ENCODE measurements at places on chromosomes 6 and 20.
A peak's percentile ranks its signal among the peaks of the same experiment; 100 is the strongest.

DNA sequence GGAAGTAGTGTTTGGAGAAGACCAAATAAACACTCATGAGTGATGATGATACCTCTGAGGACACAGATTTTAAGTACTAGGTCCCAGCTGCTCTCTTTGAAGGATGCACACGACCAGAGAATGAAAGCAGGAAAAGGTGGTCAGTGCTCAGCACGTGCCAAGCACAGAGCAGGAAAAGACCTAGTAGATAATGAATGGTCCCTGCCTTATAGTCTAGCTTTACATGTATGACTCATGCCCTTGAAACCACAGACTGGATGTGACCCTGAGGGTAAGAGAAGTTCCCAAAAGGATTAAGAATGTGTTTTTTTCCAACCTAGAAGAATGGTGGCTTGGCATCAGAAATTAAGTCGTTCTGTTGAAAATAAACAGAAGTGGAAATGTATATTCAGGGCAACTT, 2.8 kb upstream of the MC3R start:
- no peak for DNase-seq

GRCh38 chr6:41657131-41658094, 19.1 kb downstream of the MDFI start:
- no peak for DNase-seq

DNA sequence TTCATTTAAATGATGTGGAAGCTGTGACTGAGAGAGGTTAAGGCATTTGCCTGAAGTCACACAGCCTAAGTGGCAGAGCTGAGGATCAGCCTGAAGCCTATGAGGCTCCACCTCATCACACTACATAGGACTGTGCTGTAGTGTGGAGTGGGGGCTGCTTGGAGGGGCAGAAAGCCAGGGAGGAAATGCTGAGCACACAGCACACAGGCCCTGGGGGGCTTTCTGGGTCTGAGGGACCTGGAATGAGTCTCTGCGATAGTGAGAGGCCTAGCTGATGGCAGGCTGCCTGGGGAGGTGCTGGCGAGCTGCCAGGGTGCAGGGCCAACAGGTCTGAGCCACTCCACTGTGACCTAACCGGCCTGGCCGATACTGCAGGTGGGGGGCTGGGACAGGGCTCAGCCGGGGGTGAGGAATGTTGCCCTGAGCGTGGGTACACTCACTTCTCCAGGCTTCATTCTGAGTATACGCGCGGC, 2.2 kb upstream of the ARHGAP40 start:
- no peak for DNase-seq

DNA sequence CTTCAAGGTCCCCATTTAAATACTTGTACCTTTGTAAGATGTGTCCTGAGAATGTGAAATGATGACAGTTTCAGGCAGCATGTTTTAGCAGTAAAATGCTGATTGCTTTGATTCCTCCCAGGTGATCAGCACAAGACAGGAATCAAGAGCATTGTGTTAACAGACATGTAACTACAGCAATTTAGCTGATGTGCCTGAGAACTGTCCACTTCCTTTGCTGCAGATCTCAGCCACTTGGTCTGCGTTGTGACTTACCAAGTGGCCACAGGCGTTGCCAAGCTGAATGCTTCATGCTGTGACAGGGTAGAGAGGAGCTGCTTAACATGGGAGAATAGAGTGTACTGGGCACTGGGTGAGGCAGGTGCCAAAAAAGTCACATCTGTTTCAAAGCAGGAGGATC, 767.0 kb upstream of the POU3F2 start:
- DNase-seq, result no peak

DNA sequence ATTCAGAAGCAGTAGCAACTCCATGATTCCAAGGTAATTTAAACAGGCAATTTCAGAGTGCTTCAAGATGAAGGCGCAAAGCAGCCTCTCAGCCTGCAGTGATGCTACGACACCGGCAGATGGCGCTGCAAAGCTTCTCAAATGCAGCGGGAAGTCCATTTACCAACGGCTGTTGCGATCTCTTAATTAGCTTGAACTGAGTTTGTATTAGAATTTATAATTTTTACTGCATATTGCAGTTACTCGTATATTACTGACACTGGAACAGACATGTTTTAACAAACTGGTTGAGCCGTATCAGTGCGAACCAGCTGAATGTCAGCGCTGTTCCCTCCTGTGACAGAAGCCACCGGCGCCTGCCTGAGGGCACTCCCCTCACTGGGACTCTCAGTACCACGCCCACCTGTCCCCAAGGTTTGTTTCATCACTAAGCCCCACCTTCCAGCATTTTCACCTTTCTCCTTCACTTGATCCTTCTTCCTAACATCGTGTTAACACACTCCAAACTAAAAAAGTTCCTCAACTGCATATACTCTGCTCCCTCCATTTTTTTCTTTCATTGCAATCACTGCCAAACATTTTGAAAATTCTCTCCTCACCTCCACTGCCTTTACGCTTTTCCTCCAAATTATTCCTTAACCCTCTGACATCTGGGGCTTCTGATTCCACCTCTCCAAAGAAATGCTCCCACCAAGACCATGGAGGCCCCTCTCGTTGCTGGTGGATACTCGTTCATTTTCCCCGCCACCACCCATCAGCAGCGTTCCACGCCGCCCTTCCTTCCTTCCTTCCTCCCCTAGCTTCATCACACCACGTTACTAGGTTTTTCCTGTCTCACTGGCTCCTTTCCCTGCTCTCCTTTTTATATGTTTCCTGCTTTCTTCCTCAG, 14.5 kb downstream of the GNL1 start:
- DNase-seq, result peak; percentile 65

DNA sequence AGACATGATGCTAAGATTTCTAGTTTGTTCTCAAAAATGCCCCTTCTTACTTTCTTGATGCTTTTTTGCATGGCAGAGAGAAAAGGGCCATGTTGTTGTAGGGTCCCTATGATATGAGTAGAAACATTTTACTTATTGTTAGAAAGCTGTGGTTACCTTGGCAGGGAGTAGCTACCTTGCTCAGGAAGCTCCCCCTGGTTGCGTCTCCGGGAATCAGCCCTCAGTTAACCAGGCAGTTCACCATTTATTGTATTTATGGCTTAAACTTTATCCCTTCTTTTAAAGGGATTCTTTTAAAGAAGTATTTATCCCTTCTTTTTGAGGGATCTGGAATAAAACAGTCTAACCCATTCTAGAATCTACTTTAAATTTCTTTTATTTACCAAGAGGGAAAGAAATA, 113.9 kb upstream of the PROKR2 start:
- no peak for DNase-seq

DNA sequence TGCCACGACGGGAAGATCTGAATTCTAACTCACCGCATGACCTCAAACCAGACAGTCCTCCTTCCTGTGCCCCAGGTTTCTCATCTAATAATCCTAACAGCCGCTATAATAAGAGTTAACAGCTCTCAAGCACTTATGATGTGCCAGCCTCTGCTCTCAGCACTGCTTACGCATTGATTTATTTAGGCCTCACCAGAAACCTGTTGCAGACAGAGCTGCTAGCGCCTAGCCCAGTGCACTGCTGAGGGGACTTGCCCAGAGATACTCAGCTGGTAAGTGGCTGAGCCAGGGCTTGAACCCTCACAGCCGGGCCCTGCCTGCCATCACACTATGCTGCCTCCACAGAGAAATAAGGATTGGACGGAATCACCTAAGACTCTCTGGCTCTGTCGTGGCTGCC, 37.7 kb downstream of the GRM4 start:
- DNase-seq, result no peak

- no peak for DNase-seq
These were observed 207.7 kb downstream of the MMUT start for GRCh38 chr6:49255335-49255734.

- DNase-seq, result no peak
These were observed 553.7 kb downstream of the CD109 start for GRCh38 chr6:74249658-74250057.

GRCh38 chr20:41018153-41018552, 10.5 kb upstream of the TOP1 start:
- DNase-seq, result no peak

DNA sequence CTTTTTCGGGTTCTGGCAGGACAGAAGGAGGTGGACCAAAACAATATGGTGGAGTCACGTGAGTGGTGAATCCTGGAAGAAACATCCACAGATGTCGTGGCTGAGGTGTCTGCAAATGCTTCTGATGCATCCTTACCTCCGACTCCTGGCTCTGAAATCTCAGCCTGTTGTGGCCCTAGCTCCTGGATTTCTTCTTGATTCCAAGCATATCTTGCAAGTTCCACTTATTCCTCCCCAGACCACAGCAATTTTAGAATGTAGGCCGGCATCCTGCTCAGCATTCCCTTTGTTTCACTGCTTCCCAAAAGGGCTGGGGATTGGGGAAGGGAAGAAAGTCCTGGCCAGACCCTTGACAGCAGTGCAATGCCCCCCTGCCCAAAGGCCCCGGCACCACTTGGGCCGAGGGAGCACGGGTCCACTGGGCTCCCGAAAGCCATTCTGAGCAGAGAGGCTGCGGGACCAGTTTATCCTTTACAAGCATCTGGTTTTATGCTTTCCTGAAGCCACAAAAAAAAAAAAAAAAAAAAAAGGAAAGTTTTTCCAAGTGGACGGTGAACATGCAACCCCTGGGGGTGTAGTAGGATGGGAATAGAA, 200.9 kb upstream of the RNF24 start:
- no peak for DNase-seq

- DNase-seq, result no peak
These were observed 25.7 kb downstream of the PIGU start for GRCh38 chr20:34651200-34651599.

DNA sequence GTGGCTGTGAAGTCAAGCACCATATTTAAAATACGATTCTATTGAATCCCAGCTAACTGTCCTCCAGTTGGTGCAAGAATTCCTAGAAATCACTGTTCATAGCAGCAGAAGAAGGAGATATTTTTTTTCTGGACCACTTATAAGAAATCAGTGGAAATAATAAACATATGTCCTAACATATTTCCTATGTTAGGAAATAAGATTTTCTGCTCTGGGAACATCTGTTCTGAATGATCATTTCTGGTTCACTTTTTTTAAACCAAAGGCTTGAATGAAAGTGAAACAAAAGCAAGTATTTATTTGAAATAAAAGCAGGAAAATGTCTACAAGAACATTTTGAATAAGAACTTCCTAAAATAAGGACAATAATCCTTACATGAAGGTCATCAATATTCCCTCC, 138.9 kb upstream of the RALGAPA2 start:
- DNase-seq, result no peak

GRCh38 chr6:46014511-46015118, 1.0 kb downstream of the CLIC5 start:
- no peak for DNase-seq

DNA sequence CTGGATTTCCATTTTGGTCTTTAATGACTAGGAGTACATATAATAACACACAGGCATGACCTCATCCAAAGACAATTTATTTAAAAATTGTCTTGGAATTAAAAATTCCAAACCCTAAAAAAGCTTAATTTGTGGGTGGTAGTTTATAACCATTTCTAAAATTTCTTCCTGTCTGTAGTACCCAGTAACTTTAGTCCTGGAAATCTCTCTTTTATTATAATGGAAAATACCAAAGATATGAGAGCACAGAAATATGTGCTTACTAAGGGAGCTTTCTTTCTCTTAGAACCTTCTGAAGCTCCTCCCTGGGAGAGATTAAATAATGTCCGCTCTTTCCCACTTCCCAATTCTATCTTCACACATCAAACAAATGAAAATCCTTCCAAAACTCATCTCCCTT, 70.5 kb upstream of the PRL start:
- no peak for DNase-seq

DNA sequence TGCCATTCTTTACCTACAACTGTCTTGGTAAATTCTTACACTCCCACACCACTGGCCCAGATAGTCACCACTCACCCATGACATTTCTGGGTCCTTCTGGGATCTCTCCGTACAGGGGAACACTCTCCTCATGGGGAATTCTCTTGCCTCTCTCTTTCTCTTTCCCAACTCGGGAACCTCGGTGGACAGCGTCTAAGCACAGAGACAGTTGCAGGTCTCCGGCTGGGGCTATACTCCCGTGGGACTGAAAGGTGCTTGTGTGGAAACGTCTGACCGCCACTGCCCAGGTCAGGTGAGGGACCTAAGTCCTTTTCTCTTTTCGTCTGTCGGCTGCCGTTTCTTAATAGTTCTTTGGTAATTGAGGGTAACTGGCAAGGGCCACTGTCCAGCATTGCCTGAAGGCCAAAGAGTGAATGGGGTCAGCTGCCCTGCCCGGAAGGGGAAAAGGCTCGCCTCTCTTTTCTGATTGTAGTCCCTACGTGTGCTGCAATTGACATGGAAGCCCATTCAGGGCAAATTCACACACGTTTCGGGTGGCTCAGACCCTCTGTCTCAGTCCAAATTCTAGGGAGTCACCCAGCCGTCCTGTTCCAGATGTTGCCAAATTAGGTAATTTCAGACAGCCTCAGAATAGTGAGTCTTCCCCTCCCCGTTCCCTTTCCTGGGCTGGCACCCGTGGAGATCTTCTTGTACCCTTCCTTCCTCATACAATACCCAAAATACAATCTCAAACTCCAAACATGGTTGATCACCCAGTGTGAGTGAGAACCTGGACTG, 31.2 kb upstream of the RIPK1 start:
- no peak for DNase-seq

GRCh38 chr6:47335466-47335865, 25.8 kb upstream of the TNFRSF21 start:
- DNase-seq, result no peak

- DNase-seq, result no peak
These were observed 17.4 kb upstream of the SLCO4A1 start for GRCh38 chr20:62624719-62625453.

DNA sequence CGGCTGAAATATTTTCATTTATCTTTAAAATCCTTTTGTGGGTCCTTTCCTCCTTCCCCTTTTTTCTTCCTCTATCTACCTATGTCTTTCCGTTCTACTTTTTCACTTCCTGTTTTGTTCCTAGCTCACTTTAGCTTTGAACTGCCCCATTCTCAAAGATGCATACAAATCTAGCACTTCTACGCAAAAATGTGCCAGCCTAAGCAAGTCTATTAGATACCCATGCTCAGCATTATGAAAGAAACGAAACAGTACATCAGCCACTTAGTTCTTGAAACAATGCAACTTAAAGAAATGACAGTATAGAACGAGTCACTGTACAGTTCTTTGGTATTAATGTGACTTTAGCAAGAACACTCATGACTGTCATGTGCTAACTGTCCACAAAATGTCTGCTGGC, 47.3 kb upstream of the MARCKS start:
- DNase-seq, result no peak

DNA sequence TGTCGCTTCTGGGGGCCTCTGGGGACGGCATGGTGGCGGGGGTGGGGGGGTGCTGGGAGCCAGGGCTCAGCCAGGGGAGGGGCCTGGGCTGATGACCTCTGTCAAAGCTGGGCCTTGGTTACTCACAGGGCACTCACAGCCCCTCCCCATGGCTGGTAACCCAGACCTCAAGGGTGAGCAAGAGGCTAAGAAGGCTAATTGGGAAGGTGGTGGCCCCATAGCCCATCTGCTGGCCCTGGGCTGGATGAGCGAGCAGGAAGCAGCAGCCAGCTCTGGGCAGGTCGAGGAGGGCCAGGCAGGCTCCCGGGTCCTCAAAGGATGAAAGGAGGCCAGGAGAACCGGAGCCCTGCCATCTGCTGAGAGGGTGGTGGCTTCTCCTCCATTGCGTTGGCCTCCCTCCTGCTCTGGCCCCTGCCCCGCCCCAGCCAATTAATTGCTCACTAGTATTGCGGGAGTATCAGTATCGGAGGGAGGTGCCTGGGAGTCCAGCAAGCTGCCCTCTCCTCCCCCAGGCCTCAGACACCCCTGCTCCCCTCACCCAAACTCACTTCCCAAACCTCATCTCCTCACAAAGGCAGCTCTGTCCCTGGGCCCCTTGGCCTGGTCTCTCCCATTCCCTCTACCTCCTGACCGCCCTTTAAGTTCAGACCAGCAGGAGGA, 1.0 kb upstream of the CDSN start:
- DNase-seq, result no peak

GRCh38 chr6:47525330-47526057, 47.9 kb downstream of the CD2AP start:
- no peak for DNase-seq
